ENCODE measurements at places on chromosomes 4 and X. TPM values are rescaled to one million over a fixed set of nuclear protein-coding genes. Genes with fewer than 3 reads are reported as not detected.

Gene RTL3
- not detected for total RNA-seq

Gene MAGED2
- total RNA-seq = 62.9 TPM

Gene PLXNB3
- 10.2 TPM for total RNA-seq

Gene CFI
- 21.9 TPM for total RNA-seq

Gene ADGRG2
- 7.1 TPM for total RNA-seq

Gene POLN
- 12.8 TPM for total RNA-seq

Gene PGAM4
- total RNA-seq = not detected

Gene PPID
- total RNA-seq = 19.6 TPM

Gene DKK2
- 0.77 TPM for total RNA-seq

Gene UGT8
- 0.13 TPM for total RNA-seq

Gene GUCY1A1
- total RNA-seq = 12.7 TPM

Gene USP26
- total RNA-seq = not detected

Gene NSG1
- 0.16 TPM for total RNA-seq

Gene UGT2B15
- total RNA-seq = not detected

Gene SPCS3
- 134 TPM for total RNA-seq

Gene ARHGAP4
- total RNA-seq = 43.0 TPM

Gene AVPR2
- total RNA-seq = 7.2 TPM

Gene ELF4
- 14.3 TPM for total RNA-seq

Gene PCDH11X
- total RNA-seq = not detected

Gene XK
- total RNA-seq = 0.13 TPM

Gene CLCN4
- 2.6 TPM for total RNA-seq

Gene SHISA3
- total RNA-seq = 0.48 TPM

Gene CLDN34
- not detected for total RNA-seq

Gene GNRHR
- not detected for total RNA-seq

Gene SPARCL1
- total RNA-seq = 302 TPM

Gene TMEM271
- total RNA-seq = not detected

Gene KCNE5
- total RNA-seq = 0.80 TPM

Gene SHROOM2
- total RNA-seq = 0.58 TPM

Gene XIAP
- 45.2 TPM for total RNA-seq

Gene CXCL1
- 9.5 TPM for total RNA-seq

Gene TMPRSS11D
- not detected for total RNA-seq

Gene F9
- total RNA-seq = not detected

Gene RNF128
- total RNA-seq = 0.55 TPM

Gene MSL3
- total RNA-seq = 29.9 TPM

Gene FOXR2
- not detected for total RNA-seq

Gene PPP4R3C
- total RNA-seq = not detected

Gene DCAF4L1
- total RNA-seq = 0.35 TPM

Gene SMIM31
- not detected for total RNA-seq

Gene ARHGAP36
- not detected for total RNA-seq

Gene HS3ST1
- total RNA-seq = 4.2 TPM

Gene TKTL2
- not detected for total RNA-seq

Gene SLBP
- total RNA-seq = 31.2 TPM

Gene STBD1
- 34.7 TPM for total RNA-seq

Gene FRG1
- 34.9 TPM for total RNA-seq

Gene EPGN
- total RNA-seq = not detected

Gene ARHGAP10
- total RNA-seq = 43.4 TPM

Gene EPHA5
- not detected for total RNA-seq

Gene EOLA1
- total RNA-seq = 19.8 TPM

Gene PIM2
- total RNA-seq = 5.7 TPM

Gene TRO
- 3.9 TPM for total RNA-seq

Gene GPRASP3
- total RNA-seq = 4.6 TPM

Gene KLKB1
- total RNA-seq = not detected

Gene CXorf65
- total RNA-seq = 2.2 TPM

Measured in mesenteric fat pad (tissue), 1 donor.